ENCODE measurements at places on chromosomes 1 and 21. TPM values are rescaled to one million over a fixed set of nuclear protein-coding genes. Genes with fewer than 3 reads are reported as not detected.

GRCh38 chr1:224124220-224124619, 10.3 kb downstream of the FBXO28 start:
- DNase-seq = no peak

- DNase-seq = peak; percentile 22
These were observed 21.6 kb upstream of the POFUT2 start for GRCh38 chr21:45309069-45309986.

GRCh38 chr1:234978397-234979295, 150.0 kb downstream of the TOMM20 start:
- DNase-seq = peak; percentile 94

DNA sequence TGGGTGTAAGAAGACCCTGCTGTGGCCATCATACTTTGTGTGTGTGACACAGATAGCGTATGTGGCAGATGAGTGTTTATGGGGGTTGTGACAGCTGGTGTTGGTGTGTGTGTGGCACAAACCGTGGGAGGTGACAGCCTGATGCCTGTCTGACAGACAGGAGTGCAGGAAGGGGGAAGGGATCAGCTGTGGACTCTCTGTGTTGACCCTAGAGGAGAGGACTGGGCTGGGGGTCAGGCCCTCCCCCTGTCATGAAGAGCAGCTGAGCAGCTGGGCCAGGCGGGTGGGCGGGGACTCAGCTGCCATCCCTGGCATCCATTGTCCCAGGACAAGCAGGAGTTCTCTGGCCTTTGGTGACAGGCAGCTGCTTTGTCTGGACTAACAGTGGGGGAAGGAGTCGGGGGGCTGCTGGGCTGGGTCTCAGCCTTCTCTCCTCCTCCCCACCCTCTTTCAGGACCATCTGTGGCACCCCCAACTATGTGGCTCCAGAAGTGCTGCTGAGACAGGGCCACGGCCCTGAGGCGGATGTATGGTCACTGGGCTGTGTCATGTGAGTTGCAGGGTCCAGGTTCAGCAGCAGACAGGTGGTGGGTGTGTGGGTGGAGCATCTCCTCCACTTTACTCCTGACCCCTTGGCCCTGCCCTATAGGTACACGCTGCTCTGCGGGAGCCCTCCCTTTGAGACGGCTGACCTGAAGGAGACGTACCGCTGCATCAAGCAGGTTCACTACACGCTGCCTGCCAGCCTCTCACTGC, 2.3 kb downstream of the PLK3 start:
- DNase-seq = no peak

GRCh38 chr21:16078382-16078781, 348.6 kb downstream of the USP25 start:
- no peak for DNase-seq

DNA sequence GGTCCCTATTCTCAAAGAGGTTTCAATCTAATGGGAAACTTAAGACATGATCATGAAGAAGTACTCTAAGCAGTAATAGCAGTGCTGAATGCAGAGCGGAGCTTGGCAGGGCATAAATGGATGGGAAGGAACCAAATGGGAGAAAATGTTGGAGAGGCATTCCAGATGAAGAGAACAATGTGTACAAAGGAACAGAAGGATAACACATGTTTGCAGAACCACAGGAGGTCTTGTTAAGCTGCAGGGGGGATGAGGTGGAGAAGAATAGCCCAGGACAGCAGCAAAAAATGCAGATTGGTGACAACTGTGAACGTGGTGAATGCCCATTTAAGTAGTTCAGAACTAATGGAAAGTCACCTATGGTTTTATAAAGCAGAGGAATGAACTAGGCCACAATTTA, 99.1 kb downstream of the ASTN1 start:
- DNase-seq = no peak

DNA sequence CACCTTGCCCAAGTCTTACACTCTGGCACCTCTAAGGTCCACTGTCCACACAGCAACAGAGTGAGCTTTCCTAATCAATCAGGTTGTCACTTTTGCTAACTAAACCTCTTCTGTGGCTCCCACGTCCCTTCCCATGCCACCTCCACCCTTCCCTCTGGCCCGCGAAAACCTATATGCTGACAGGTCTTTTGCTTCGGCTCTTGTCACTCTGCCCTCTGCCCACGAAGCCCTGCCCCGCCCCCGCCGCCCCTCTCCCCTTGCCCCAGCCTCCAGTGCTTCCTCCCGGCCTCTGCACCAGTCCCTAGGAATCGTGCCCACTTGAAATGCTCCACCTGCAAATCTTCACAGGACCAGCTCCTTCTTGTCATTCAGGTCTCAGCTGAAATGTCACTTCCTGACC, 8.1 kb downstream of the TP53BP2 start:
- DNase-seq = no peak

DNA sequence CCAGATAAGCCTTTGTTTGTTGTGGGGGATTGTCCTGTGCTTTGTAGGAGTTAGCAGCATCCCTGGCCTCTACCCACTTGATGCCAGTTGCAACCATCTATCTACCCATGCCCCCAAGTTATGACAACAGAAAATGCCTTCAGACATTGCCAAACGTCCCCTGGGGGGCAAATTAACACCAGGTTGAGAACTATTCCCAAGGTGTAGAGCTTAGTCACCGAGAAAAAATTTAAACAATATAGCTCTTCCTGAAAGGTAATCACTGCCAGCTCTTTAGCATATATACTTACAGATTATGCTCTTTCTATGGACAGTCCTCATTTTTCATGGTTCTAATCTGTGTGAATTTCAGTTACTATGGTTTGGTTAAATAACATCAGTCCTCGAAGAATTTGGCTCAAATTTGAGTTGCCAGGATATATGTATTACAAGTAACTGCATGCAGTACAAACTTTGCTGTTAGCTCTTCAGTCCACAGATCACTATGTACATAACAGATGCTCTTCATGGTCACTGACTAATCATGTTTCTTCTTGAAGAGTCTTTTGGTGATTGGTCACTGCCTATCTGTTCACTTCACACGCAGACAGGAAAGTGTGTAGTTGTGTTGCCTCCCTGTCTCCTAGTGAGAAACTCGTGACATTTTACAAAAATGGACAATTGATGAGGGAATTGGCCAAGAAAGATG, 25.2 kb downstream of the MAPKAPK2 start:
- no peak for DNase-seq

- DNase-seq = no peak
These were observed 85.5 kb upstream of the KIAA0040 start for GRCh38 chr1:175277783-175278733.

- DNase-seq = no peak
These were observed 25.0 kb upstream of the DISP3 start for GRCh38 chr1:11453742-11454491.

DNA sequence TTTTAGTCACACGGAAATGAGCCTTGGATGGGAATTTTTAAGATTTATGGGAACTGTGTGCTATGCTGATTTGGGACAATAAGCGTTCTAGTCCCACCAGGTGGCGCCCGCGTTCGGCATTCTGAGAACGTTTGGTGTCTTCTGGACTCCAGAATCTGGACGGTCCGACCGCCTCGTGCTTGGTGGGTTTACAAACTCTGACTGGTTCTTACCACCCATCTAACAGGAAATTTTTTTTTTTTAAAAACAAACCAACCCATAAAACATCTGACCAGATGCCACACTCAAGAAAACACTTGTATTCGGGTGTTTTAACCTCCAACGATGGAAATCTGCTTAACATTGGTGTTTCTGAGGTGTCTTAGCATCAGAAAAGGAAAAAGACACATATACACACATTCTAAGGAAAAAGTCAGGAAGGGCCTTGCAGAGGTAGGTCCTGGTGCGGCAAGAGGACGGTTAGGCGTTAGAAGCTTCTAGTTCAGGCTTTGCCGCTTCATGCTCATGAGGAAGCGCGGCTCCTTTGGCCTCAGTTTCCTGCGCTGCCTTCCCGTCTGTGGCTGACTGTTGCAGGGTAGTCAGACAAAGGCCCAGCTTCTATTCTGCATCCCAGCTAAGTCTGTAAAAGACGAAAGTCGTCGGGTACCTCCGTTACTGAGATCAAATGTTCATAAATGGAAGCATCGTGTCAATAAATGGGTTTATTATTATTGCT, 814 bp upstream of the DYRK3 start:
- peak; percentile 87 for DNase-seq

TMEM125 gene
- 0.44 TPM for total RNA-seq

C1orf116 gene
- not detected for total RNA-seq

Measured in OCI-LY7 (cell line).